ENCODE measurements at places on chromosomes 3 and 15.

DNA sequence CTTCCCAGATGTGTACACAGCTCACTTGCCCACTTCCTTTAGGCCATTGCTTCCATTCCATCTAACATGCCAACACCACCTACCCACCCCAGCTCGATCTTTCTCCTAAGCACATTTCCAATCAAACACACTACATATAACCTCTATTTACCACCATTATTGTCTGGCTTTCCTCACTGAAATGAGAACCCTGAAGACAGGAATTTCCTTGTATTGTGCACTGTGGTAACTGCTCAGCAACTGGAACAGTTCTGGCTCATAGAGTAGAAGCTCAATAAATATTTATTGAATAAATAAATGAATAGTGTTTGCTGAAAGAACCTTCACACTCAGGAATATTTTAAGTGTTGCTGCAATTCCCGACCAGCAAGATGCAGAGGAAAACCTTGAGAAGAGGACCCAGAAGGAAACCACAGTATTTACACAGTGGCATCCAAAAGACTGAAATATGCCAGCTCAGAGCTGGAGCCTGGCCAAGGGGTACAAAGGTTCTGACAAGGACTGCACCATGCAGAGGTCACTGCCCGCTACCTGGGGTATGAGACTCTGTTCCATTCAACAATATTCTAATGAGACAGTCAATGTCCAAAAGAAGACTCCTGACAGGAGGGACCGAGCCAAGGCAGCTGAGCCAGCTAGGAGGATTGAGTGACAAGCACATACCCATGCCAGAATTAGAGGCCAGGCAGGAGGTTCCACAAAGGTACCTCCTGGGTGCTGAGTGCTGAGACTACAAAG lies 168.8 kb downstream of the NUP210 start:
- no peak for DNase-seq

DNA sequence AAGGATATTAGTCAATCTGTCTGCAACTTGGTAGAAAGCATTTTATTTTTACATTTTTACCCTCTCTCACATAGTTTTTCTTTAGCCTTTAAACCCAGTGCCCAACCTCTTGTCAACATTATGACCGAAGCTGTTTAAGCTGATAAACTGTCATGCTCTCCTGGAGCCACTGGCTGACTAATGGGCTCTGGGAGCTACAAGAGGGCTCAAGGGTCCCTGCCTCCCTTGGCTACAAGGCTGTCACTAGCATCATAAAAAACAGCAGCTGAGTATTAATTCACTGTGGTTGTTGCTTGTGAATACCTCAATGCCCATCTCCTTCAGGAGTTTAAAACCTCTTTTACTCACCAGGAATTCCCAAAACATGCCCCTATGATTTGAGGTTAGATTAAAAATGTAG lies 237.9 kb downstream of the ZMAT3 start:
- no peak for DNase-seq

GRCh38 chr15:96273317-96274086 lies 57.0 kb upstream of the NR2F2 start:
- no peak for DNase-seq

DNA sequence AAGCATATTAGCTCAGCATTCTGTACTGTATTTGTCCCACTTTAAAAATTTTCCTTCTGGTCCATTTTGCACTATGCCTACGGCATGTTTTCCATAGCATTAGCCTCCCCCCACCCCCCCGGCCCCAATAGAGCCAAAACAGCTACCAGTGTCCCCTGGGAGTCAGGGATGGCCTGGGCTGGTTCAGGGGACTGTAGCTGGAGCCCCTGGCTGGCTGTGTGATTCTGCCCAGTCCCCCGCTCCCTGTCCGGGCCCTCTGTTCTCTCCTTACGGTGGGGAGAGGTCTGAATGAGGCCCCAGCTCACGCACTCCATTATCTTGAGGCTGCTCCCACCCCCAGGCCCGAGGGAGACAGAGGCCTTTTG lies 70.1 kb downstream of the KLF15 start:
- DNase-seq, result no peak

DNA sequence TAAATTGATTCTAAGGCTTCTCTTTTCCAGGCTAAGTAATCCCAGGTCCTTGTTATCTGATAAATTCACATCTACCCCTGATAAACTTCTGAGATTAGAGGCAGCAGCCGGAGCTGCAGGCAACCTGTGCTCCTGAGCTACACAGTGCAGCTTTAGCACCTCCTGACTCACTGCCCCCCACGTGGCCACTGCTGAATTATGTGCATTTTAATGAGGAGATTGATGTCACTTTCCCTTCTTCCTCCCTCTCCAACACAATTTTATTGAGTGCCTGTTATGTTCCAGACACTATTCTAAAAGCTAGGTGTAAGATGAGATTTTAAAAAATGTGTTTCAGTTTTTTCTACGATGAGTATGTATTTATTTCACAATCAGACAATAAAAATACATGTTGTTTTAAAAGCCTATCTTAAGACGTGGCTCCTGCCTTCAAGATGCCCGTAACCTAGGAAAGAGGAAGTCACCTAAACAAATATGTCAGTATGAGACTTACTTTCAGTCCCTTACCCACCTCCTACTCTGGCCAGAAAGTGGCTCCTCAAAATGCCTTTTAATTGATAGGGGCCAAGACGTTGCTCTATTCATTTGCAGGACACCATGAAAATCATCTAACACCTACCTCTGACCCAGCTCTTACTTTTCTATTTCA lies 161.5 kb upstream of the PFN2 start:
- no peak for DNase-seq

DNA sequence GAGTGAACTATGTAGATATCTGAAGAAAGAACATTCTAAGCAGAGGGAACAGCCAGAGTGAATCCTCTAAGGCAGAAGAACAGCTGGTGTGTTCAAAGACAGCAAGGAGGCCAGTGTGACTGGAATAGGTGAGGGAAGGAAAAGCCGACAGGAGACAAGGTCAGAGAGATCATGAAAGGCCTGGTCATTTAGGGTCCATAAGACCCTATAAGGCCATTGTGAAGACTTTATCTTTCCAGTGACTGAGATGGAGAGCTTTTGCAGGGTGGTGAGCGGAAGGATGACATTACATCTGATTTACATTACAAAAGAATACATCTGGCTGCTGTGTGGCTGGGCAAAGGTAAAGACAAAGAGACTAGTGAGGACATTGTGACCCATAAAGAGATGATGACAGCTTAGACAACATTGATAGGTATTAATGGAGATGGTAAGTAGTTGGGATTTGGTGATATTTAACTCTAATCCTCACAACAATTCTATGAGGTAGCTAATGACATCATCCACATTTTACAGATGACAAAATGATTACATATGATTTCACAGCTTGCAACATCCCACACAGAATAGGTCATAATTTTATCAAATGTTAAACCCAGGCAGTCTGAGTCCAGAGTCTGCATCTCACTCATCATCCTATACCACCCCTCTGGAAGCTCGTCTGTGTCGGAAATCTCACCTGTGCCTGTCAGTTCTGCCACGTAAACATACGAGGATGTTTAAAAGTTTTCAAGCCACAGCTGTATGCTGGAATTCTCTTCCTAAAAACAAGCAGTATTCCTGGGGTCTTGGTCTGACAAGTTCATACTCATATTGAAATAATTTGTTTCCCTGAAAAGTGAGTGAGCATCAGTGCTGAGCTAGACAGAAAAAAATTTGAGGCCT lies 70.2 kb upstream of the PIK3R4 start:
- DNase-seq, result no peak

DNA sequence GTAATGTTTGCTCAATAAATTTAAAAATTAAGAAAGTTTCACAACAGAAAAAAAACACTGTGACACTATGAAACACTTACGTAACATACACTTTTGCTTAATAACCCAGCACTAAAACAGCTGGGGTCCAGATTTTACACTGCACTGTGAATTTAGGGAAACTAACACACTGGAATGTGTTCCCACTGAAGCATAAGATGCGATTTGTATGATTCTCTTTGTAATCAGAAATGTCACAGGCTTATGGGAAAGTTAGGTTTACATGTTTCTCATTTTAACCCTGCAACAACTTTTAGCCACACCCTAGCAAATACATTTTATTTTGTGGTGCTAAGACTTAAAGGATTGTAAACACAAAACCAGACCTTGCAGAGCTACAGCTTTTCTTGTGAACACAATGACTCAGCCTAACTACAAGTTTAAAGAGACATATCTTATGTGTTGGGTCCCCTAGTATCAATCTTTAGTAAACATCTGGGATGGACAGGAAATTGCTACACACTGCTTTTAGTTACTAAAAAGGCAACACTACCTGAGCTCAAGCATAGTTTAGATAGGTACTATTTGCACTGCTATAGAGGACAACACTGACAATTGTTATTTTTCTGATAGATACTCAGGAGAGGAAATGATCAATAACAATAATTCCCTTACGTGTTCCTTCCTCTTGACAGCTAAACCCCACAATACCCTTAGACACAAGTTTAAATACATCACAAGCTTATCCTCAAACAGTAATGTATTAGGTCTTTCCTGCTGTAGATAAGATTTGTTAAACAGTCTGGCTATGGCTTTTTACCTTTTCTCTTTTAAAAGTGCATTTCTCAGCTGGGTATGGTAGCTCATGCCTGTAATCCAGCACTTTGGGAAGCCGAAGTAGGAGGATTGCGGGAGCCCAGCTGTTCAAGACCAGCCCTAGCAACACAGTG lies 3.8 kb downstream of the PLD1 start:
- no peak for DNase-seq

DNA sequence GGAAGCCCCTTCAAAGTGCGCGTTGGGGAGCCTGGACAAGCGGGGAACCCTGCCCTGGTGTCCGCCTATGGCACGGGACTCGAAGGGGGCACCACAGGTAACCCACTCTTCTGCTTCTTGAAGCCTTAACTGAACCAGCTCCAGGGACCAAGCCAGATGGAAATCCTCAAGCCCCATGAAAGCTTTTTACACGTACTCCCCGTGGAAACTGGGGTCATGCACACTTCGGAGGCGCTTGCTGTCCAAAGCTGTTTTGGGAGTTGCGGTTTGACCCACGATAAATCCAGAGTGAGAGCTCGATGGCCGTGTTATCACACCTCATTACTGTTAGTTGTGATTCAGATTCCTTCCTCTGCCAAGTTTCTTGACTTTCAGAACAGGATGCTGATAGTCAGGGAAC lies 47.5 kb downstream of the DNASE1L3 start:
- DNase-seq, result no peak

- DNase-seq, result no peak
Measured at GRCh38 chr3:9949115-9949514, 3.1 kb downstream of the PRRT3 start.

GRCh38 chr3:26631390-26631738 lies 8.8 kb downstream of the LRRC3B start:
- no peak for DNase-seq

DNA sequence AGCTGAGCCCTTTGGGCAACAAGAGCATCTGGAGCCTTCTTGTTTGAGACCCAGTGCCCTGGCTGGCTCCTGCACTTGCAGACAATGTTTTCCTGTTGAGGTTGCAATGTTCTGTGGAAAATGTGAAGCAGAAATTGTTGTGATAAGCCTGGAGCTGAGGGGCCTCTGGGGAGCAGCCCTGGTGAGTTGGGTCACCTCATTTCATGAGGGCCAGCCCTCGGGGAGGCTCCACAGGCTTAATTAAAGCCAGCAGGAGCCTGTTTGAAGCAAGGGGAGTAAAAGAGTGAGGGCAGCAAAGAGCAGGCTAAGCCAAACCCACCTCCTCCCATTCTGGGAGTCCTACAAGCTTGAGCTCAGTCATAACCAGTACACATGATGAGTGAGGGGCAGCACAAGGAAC lies 154.3 kb downstream of the ALDH1A2 start:
- DNase-seq, result no peak

- DNase-seq, result no peak
Measured at GRCh38 chr3:24968036-24968435, 460.0 kb upstream of the RARB start.

GRCh38 chr3:100335434-100335833 lies 877 bp downstream of the NIT2 start:
- DNase-seq, result peak; percentile 12

DNA sequence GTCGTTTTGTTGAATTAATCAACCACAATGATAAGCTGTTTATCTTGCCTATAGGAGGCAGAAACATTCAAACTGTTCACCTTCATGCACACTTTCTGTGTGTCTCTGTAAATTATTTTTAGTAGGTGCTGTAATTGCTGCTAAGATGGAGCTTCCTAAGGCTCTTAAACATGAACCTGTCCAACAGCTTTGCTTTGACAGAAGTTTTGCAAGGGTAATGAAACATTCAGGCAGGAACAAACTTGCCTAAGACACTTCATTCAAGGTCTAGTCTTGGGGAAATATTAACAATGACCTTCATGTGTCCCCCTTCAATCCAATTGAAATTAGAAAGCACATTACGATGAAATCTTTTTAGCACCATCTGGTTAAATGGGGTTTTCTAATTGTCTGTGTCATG lies 156.1 kb downstream of the DIPK2A start:
- DNase-seq, result no peak

DNA sequence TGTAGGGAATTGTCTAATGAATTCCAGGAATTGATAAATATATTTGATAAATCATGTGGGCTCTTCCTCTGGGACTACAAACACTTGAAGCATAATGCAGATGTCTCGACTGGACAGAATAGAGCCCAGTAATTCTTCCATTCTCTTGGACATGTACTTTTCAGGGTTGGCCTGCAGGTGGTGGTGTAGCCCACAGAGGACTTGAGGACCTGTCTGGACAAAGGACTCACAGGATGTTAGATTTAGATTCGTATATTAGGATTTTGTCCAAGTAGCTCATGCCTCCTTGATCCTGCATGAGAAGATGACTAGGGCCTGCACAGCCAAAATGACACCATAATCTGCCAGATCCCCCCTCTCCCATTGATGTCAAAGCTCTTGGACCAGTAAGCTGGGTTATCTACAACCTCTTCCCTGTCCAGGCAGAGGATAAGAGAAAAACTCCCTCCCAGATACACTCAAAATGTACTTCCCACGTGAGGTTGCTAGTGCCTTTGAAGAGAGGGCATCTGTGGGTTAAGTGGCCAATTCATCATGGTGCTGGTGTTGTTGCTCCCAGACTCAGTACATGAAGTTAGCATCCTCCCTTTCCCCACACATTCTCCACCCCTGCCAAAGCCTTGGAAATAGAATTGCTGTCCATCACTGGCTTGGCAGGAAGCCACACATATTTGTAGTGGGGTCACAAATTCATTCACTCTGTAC lies 88.6 kb upstream of the ZNF280D start:
- peak; percentile 37 for DNase-seq

DNA sequence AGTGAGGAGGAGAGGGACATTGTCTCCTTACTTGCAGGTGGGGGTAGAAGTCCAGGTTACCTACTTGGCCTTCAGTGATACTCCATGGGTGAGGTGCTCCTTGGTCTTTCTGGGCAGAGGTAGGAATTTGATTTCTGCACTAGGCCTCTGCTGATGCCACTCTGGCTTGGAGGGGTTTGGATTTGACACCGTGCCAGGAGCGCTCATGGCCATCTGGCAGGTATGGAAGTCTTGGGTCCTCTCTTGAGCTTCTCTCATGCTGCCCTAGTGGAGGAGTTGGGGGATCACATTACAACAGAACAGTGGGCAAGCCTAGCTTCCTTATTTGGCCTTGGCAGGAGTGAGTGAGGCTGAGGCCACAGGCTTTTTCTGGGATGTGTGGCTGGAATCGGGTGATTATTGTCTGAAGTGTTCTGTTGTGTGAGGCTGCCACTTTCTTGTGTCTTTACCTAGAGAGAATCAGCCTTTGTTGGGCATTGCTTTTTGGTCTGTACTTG lies 525.0 kb downstream of the GABRG3 start:
- DNase-seq, result no peak

GRCh38 chr3:129745253-129745652 lies 138.8 kb upstream of the PLXND1 start:
- DNase-seq, result no peak

GRCh38 chr3:110767838-110768237 lies 303.8 kb upstream of the NECTIN3 start:
- DNase-seq, result no peak

Data from immature natural killer cell (primary cell).